ENCODE measurements at places on chromosomes 16 and 17.

DNA sequence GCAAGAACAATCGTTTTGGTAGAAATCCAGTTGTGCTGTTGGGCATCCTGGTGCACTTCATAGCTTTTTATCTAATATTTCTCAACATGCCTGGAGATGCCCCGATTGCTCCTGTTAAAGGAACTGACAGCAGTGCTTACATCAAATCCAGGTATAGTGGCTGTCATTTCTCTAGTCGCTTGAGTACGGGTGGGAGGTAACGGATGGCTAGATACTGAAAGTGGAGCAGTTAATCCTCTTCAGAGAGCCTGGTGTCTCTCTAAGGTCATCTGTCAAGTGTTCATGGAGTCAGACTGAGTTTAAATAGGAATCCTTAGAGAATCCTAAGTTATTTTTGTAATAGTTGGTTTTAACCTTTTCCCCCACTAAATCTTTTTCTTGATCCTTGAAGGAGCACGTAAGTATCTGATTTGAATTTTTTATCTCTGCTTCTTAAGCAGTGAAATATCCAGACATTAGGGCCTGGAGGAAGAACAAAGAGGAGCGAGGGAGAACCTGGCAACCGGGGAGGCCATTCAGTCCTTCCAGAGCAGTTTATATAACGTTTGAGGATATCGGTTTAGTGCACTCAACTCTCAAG lies 37.2 kb downstream of the MFSD11 start:
- no peak for DNase-seq

GRCh38 chr17:61345825-61346666 lies 53.6 kb upstream of the TBX2 start:
- DNase-seq: no peak

DNA sequence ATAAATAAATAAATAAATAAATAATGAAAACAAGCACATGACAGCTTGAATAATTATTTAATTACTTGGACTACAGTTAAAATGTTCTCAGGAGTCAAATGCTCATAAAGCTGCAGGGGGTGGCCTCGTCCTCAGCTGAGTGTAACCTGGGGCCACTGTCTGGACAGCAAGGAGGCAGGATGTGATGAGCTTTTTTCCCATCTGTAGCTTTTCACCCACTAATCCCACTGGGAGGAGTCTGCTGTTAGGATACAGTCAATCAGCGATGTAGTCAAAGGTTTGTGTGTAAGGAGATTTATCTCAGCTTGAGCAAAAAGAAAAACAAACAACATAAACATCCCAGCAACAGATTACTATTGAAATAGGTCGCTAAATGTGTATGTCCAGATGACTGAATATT lies 22.5 kb downstream of the ZCCHC14 start:
- DNase-seq: no peak

- peak; percentile 79 for DNase-seq
These were observed at the start of gene METTL26 for GRCh38 chr16:636206-637080. METTL26 (minus strand) TSS chr16:636305; CDS start chr16:636290, 15 bp downstream.

DNA sequence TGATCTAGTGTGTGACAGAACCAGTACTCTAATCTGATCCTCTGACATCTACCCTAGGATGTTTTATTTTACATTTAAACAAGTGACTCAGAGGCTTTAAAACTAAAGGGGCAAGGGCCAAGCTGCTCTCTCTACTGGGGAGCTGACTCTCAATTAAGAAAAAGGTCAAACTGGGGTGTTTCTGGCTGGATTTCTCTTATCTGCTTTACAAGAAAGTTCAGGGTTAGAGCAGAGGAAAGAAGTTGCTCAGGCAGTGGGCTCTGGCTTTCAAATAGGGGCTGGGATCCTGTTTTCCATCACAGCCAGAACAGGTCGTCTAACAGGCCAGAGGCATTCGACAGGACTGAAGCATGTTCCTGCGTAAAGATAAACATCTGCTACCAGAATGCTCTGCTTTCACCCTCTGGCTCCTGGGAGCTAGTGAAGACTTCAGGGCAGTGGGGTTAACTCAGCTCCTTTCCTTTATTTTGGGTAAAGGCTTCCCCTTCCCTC lies 8.5 kb downstream of the MMP28 start:
- DNase-seq: no peak

DNA sequence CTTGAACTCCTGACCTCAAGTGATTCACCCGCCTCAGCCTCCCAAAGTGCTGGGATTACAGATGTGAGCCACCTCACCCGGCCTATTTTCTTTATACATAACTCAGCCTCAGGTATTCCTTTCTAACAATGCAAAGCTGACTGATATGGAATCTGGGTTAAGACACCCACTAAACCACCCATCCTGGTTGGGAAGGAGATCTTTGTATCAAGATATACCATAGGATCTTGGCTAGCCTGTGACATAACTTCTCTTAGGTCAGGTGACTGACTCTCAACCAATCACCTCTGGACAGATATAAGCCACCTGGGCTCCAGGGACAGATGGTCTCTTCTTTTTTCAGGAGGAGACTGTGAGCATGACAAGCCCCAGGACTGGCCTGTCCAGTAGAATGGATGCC lies 51.2 kb upstream of the NKD1 start:
- DNase-seq: no peak

- no peak for DNase-seq
These were observed 5.9 kb upstream of the SSTR5 start for GRCh38 chr16:1066584-1067172.

GRCh38 chr16:69329369-69330285 lies 761 bp downstream of the PDF start:
- peak; percentile 22 for DNase-seq

GRCh38 chr16:55711959-55712876 lies 56.4 kb downstream of the SLC6A2 start:
- peak; percentile 43 for DNase-seq

DNA sequence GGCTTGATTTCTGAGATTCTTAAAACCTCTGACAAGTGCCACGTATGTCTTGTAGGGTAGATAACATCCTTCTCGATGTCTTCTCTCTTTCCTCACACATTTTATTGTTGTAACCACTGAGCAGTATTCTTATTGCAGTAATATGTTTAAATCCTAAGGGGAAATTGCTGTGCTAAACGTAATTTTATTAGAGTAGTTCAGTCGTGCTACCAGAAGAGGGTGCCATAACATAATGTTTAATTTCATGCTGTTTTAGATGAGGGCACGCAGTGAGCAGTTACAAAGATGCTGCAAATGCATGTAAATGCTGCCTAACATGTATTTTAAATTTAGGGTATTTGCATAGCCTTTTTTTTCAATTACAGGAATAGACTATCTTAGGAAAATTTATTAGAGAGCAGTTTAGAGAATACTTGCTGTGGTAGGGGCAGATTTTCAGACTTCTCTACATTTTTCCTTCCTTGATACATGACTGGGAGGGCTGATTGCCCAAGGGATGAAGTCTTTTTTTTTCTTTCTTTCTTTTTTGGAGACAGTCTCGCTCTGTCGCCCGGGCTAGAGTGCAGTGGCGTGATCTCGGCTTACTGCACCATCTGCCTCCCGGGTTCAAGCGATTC lies 51.7 kb downstream of the GAN start:
- DNase-seq: no peak

DNA sequence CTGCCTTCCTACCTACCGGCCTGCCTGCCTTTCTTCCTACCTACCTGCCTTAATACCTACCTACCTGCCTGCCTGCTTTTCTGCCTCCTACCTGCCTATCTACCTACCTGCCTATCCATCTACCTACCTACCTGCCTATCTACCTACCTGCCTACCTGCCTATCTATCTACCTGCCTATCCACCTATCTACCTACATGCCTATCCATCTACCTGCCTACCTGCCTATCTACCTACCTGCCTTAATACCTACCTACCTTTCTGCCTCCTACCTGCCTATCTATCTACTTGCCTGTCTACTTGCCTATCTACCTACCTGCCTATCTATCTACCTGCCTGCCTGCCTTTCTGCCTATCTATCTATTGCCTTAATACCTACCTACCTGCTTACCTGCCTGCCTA lies 383.8 kb upstream of the PSMD7 start:
- no peak for DNase-seq

GRCh38 chr16:3948378-3948995 lies 68.0 kb upstream of the CREBBP start:
- DNase-seq: no peak

DNA sequence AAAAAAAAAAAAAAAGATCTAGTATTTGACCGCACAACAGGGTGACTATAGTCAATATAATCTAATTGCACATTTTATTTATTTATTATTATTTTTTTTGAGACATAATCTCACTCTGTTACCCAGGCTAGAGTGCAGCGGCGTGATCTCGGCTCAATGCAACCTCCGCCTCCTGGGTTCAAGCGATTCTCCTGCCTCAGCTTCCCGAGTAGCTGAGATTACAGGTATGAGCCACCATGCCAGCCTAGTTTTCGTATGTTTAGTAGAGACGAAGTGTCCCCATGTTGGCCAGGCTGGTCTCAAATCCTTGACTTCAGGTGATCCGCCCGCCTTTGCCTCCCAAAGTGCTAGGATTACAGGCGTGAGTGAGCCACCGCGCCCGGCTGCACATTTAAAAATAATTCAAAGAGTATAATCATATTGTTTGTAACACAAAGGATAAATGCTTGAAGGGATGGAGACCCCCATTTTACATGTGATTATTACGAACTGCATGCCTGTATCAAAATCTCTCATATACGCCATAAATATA lies 794 bp downstream of the ANKS3 start:
- DNase-seq: no peak

- DNase-seq: no peak
These were observed 17.4 kb downstream of the IRF8 start for GRCh38 chr16:85916141-85916890.

DNA sequence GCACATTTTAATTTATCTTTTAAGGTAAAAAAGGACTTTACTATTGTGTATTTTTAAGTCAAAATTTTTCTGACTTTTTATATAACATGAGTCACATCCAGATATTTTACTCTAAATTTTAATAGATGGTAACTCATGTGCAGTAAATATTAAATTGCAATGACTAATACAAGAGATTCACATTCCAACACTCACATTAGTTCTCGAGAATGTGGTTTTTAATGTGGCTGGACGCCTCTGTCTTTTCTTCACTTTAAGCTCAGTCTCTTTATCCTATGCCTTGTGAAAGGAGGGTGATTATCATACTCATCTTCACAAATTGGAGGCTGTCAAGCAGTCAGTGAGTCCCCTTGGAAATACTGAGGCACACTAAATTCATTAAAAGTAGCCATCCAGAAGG lies 315.6 kb downstream of the HS3ST3B1 start:
- no peak for DNase-seq

- no peak for DNase-seq
These were observed 15.7 kb downstream of the GJD3 start for GRCh38 chr17:40348562-40349476.

- DNase-seq: no peak
These were observed 4.4 kb downstream of the SERPINF2 start for GRCh38 chr17:1746975-1747543.

- no peak for DNase-seq
These were observed 420.1 kb downstream of the HS3ST4 start for GRCh38 chr16:26111900-26112299.

GRCh38 chr17:32136856-32137255 lies 5.4 kb upstream of the RHOT1 start:
- DNase-seq: no peak

GRCh38 chr17:46976626-46977270 lies 2.3 kb downstream of the RPRML start:
- DNase-seq: no peak

DNA sequence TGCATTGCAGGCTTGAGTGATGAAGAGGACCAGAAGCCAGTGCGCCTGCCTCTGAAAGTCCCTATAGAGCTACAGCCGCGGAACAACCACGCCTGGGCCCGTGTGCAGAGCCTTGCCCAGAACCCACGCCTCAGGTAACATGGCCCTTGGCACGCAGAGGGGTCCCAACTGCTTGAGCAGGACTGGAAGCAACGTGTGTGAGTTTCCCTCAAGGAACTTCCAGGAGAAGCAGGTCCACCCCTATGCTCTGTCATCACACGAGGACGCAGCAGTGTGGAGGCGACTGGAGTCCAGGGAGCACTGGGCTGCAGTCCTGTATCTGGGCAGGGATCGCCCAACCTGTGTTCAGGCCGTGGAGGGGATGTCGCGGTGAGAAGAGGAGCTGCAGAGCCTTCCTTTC lies 25.1 kb upstream of the JPT2 start:
- no peak for DNase-seq

- no peak for DNase-seq
These were observed 583 bp upstream of the CYLD start for GRCh38 chr16:50741225-50741780.

DNA sequence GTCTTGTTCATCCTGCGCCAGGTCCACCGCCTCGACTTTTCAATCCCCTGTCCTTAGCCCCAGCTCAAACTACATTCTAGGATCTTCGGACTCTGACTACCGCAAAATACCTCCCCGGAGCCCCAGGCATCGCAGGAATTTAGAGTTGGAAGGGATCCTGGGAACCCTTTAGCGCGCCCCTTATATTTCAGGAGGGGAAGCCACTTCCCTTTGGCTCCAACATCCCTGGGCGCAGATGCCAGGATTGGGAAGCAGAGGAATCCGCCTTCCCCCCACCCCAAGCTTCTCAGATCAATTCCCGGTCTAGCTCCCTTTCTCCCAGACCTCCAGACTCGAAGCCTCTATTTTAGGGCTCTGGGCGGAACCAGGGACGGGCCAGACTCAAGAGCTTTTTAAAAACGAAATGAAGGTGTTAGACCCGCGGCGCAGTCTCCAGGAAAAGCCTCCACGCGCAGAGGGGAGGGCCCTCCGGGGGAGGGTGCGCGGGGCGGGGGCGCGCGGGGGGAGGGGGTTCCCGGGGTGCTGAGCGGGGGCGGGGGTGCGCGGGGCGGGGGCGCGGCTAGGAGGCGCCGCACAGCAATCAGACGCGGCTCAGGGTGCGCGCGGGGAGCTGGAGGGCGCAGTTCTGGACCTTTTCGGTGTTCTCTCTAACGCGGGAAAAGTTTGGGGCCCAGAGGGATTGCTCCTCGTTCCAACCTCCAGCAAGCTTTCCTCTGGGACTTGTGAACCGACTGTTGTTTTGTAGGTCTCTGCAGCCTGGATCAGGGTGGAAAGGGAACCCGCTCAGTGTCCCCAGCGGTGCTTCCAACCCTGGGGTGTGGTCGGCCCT lies 1.6 kb downstream of the AHSP start:
- DNase-seq: no peak

DNA sequence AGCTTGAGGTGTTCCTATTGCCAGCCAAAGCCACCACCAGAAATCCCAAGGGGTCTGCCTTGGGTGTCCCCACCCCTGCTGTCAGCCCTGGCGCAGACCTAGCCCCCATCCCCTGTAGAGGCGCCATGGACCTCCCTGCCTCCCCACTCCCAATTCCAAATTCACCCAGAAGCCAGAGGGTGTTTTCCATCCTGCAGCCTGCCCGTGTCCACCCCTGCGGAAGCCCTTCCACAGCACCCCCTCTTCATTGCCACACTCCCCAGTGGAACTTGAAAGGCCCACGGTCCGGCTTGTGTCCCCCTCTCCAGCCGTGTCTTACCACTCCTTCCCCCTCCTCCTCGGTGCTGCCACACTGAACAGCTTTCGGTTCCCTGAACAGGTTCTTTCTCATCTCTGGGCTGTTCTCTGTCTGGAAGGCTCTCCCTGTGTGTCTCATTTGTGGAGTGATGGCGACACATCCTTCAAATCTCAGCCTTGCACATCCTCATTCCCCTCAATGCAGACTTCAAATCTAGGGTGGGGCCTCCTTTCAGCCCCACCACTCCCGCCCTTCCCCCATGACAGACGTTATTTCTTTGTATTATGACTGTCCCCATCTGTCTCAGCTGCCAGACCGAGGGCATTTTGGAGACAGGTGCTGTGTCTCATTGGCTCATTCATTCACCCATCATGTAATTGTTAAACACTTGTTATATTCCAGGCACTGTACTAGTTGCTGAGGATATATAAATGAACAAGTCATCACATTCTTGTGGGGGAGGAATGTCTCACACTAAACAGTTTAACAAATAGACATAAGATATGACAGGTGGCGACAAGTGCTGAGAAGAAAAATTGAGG lies 36.3 kb downstream of the ADGRG5 start:
- no peak for DNase-seq

- no peak for DNase-seq
These were observed 375 bp upstream of the SPN start for GRCh38 chr16:29662729-29663015.

Data from activated CD8-positive, alpha-beta memory T cell treated with anti-CD3 and anti-CD28 coated beads for 1 hour (primary cell).